Activated CD4-positive, alpha-beta T cell treated with anti-CD3 and anti-CD28 coated beads for 1 hour (primary cell): ENCODE measurements at places on chromosomes 7 and 10.
A peak's percentile ranks its signal among the peaks of the same experiment; 100 is the strongest.

GRCh38 chr7:80060218-80060806, 74.3 kb upstream of the GNAI1 start:
- no peak for DNase-seq

DNA sequence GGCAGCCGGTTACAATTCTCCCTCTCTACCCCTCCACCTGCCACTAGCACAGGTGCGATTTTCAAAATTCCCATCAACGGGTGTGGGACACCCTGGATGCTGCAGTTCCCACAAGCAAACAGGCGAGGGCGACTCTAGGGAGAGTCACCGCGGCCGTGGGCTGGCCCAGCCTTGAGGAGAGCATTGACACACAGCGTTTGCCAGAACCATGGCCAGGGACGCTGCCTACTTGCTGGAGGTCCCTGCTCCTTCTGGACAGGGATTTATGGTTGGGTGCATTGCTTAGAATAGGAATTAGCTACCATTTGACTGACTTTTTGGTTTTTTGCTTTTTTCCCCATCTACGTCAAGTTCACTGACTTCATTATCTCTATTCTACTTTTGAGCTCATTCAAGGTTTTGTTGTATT, 19.0 kb upstream of the CLDN4 start:
- DNase-seq: peak; percentile 19

DNA sequence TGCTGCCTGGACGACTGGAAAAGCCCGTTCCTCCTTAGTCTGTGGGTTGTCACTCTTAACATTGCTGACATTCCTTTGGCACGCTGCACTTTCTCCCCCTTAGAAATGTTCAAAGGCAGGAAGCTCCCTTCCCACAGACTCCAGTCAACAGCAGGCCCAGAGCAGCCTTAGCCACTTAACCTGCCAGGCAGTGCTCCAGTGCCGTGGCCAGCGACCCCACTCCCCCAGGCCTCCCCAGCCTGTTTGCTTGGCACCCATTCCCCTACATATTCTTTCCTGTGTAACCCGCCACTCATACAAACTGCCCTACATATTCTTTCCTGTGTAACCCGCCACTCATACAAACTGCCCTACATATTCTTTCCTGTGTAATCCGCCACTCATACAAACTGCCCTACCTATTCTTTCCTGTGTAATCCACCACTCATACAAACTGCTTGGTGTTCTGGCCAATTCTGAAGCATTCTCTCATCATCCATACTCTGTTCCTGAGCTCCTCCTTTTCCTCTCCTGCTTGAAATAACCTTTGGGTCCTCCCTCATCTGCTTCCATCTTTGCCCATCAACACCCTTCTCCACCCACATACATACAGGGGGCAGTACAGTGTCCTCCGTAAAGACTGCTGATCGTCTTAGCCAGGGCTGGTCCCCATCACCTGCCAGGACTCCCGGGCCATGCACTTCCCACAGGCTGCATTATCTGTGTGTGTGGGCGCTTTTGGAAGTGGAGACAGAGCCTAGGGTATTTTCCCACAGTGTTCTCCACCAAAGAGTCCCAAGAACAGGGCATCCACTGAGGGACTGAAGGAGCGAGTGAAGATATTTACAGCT, 57.3 kb downstream of the ADARB2 start:
- no peak for DNase-seq

GRCh38 chr10:77442699-77443189, 194.9 kb downstream of the KCNMA1 start:
- DNase-seq: no peak

GRCh38 chr7:11648101-11648500, 183.9 kb downstream of the THSD7A start:
- DNase-seq: no peak

GRCh38 chr10:107425931-107426553, 261.5 kb upstream of the SORCS1 start:
- no peak for DNase-seq

DNA sequence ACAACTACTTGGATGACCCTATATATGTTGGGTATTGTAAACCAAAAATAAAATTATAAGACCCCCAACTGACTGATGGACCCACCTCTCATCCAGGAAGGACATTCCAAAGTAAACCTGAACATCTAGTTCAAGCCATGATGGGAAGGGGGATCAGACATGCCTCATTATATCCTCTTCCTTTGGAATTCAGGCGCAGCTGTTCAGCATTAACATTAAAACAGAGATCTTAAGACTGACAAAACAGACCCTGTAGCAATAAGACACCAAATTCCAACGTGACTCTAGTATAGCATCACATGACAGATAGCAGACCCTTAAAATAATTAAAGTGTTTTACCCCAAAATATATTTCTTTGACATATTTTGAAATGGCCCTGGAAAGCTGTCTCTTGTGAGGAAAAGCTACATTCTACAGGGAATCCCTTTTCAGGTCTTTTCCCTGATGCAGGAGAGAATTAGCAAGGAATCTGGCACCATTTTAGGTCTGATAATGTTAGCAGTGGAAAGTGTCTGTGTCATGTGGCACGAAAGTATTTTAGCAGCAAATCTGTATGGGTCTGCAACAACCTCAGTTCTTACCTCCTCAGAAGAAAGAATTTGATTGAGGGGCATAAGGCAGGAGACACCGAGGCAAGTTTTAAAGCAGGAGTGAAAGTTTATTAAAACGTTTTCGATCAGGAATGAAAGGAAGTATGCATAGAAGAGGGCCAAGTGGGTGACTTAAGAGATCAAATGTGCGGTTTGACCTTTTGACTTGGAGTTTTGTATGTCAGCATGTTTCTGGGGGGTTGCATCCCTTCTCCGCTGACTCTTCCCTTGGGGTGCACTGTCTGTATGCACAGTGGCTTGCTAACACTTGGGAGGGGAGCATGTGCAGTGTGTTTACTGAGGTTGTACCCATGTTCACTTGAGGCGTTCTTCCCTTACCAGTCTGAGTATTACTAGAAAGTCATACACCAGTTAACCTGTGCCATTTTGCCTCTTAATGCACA, 236.6 kb upstream of the PPP1R3A start:
- DNase-seq: no peak

- DNase-seq: no peak
Measured at GRCh38 chr7:22732556-22733126, 5.6 kb downstream of the IL6 start.

DNA sequence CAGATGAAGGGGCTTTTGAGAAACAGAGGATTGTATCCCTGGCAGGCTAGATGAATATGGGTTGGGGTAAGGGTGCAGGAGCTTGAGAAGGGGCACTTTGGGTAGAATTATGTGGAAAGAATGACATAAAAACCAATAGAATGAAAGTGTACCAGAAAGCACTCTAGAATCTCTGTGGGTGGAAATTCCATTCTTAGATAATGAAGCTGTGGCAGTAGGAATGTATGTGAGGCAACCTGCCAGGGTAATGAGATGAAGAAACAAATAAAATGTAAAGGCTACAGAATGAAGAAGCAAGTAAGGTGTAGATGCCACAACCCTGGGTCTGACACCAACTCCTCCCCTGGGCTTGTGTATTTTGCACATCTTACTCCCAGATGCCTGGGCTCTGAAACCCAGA, 16.8 kb downstream of the NOBOX start:
- no peak for DNase-seq

DNA sequence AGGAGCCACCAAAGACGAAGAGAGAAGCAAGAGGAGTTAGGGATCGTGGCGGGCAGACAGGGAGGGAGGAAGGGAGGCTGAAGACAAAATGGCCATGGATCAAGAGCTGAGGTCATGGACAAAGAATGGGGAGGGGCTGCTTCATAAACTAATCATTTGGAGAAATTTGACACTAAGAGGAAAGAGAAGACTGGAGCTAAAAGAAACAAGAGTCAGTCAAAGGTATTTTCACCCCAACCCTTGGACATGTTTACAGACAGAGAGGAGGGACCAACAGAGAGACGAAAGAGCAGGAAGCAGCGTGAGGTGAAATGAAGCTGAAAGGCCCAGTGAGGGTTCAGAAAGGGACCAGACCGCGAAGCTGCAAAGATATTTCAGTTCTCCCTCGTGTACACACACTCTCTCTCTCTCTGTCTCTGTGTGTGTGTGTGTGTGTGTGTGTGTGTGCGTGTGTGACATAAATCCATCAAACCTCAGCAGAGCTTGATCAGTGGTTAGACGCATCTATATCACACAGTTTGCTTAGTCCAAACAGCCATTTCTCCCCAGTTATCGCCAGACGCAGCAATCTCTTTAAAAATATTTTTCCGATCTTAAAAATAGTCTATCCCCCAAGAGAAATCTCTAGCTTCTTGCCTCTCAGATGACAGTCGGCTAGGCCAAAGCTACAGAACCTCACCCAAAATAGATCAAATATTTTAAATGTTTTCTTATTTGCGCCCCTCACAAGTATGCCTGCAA, 12.5 kb upstream of the CALD1 start:
- DNase-seq: no peak

- no peak for DNase-seq
Measured at GRCh38 chr10:102859911-102860310, 5.9 kb downstream of the BORCS7 start.

- no peak for DNase-seq
Measured at GRCh38 chr10:106819490-106819889, 345.0 kb downstream of the SORCS1 start.

- no peak for DNase-seq
Measured at GRCh38 chr10:132384618-132385388, 12.2 kb upstream of the PWWP2B start.

DNA sequence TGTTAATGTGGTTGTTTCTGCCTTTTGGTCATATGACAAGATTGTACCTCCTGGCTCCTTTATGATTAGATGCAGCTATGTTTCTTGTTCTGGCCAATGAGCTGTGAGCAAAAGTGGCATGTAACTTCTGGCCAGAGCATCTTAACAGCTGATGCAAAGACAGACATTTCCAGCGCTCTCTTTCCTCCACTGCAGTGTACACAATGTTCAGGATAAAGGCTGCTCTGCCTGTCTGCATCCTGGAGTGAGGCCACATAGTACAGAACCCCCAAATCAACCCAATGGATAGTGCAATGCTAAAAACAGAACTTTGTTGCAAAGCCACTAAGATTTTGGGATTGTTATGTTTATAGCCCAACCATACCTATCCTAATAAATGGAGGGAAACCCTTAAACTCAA, 17.9 kb downstream of the EPC1 start:
- DNase-seq: no peak

GRCh38 chr10:49407552-49408137, 11.8 kb upstream of the DRGX start:
- peak; percentile 39 for DNase-seq

GRCh38 chr10:12322583-12323131, 26.7 kb upstream of the CAMK1D start:
- no peak for DNase-seq

- no peak for DNase-seq
Measured at GRCh38 chr7:106735637-106736036, 74.7 kb upstream of the CCDC71L start.

- DNase-seq: no peak
Measured at GRCh38 chr7:71612911-71613310, 481.0 kb downstream of the GALNT17 start.

DNA sequence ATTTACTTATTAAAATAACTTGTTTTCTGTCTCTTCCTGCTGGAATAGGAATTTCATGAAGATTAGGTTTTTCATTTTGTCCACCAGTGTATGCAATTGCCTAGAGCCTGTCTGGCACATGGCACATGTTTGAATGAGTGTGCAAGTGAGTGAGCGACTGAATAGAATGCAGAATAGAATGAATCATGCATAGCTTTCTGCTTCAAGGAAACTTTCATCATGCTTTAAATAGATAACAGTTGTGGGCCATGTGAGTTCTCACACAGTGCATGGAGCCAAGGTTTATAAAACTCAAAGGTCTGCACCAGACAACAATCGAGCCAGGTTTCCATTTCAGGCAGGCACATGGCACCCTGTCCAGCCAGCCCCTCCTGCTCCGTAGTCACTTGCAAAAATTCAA, 74.2 kb upstream of the HECW1 start:
- DNase-seq: no peak

DNA sequence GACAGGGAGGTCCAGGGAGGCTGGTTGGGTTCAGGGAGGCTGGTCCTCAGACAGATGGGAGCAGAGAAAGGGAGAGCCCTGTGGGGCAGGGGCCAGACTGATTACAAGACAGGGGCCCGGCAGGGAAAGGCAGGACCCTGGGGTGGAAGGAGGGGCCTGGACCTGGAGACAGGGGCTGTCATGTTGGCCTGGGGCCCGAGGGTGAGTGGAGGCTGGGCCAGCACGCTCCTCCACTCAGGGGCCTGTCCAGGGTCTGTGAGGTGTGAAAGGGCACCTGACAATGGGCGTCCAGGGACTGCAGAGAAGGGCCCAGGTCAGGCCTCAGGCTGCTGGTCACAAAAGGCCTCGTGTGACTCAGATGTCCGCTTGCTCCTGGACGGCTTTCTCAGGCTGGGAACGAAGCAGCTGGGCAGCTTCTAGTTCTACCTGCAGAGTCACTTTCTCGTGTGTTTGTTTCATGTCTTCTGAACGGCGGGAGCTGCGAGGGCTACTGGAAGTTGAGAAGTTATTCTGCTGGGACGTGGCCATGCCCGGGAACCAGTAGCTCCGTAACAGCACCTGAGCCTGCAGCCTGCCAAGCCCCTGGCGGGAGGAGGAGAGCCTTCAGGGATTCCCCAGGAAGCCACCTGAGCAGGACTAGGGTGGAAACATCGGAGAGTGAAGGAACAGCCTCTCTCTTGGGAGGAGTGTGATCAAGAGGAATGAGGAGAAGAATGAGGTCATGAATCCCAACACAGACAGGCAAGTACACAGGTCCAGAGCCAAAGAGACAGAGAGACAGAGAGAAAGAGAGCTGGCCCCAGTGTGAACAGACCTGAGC, 65.8 kb downstream of the KLF6 start:
- DNase-seq: no peak

DNA sequence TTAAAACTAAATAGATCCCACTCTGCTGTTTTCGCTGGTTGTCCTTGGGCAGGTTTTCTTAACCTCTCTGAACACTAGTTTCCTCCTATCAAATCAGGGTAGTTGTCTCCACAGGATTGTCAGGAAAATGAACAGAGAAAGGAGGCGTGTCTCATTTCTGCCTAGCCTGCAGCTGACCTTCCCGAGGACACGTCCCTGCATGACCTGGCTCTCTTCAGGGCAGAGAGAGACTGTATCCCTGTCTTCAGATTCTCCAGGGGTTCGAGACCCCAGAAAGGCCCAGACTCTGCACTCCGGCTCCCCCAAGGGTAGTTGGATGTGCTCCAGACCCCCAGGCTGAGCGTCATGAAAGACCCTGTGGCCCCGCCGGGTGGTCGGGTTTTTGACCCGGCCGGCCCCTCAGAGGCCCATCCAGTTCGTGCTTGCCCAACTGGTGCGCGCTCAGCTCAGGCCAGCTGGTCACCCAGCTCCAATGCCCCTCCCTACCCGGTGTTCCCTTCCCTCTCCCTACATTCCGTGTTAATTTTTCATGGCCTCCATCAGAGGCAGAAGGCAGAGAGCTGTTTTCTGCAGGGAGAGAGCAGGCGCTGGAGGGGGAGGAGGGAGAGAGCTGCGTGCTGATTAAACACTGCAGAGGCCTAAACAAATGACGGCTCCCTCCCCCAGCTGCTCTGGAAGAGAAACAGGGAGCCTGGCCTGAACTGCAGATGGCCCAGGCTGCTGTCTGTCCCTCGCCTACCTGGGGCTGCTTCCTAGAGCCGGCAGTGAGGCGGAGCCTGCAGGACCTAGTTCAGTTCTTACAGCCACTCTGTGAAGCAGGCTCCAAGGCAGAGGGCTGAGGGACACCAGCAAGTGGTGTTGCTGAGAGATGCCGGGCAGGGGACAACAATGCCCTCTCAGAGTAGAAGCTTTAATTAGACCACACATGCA, 86.2 kb upstream of the PPIF start:
- DNase-seq: no peak

GRCh38 chr7:82284936-82285519, 158.5 kb downstream of the CACNA2D1 start:
- DNase-seq: no peak
